Stimulated activated CD4-positive, alpha-beta T cell treated with anti-CD3 and anti-CD28 coated beads, Interleukin-4, amount 100 ng/mL, for 48 hours (primary cell): ENCODE measurements at places on chromosomes 1 and 21.

GRCh38 chr1:4494027-4494426, 160.4 kb upstream of the AJAP1 start:
- no peak for DNase-seq

DNA sequence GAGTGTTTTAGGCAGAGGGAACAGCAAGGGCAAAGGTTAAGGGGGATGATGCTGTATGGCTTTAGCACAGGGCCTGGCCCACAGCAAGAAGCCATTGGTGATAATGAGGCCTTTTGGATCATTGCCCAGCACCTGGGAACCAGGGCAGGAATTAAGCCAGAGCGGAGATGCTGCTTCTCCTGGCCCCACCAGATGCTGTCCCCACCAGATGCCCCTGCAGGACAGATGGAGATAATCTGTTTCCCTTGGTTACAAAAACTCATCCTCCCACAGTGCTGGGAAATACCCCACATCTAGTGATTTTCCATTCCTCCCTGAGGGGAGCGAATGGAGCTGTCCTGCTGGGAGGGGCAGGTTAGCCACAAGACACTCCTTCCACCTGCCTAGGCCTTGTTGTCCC, 18.8 kb downstream of the OPRD1 start:
- no peak for DNase-seq

DNA sequence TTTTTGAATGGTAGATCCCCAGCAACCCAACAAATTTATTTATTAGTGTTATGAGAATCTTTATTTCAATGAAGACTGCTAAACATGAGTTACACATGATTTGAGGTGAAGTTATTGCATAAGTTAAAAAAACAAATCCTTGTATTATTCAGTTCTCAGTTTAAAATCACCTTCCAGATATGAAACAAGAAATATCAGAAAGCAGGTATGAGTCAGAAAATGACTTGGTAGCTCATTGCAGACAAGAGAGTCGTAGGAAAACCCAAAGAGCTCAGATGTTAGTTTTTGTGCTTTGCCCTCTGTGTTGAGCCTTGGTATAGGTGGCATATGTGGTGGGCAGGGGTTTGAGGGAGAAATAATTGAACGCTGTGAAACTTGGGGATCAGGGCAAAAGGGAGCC, 339.4 kb downstream of the BRINP3 start:
- DNase-seq, result no peak

DNA sequence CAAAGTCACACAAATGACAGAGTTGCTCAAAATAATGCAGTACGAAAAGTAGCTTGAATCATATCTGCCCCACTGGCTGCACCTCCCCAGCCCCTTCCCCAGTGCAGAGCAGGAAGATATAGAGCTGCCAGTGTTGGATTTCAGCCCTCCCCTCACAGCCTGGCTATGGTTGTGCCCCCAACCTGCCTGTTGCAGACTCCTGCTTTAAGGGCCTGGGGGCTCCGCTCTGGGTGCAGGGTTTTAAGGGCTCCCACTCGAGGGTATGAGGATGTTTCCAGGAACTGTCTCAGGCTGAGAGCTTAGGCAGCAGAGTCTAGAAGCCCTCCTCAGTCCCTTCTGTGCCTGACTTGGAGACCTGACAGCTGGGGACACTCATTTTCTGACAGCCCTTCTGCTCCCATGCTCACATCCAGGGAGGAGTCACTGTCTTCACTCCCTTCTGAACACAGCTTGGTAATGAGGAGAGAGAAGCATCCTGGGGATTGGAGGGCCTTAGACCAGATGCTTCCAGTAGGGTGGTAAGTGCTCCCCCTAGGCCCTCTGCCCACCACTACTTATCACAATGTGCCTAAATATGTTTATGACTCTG, 4.6 kb downstream of the S100A9 start:
- DNase-seq, result no peak

DNA sequence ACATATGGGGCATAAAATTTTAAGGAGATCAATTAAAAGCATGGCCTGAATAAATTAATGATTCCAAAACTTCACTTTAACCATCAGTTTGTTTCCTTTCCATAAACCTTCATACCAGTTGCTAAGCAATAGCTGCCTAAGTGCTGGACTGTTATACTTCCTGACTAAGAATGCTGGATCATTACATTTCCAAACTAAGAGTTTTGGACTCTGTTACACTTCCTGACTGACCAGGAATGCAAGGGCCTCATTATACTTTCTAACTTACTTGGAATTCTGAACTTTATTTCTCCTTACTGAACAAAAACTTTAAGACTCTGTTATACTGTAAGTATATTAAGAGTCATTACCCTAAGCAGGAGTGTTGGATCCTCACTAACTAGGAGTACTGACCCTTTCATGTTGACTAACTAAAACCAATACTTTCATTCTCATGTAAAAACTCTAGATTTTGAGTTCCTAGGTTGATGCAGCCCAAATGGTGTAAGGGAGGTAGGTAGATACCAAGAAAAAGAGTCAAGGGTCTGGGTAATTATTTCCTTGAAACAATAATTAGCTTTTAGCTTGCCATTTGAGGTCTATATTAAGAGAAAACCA, 118.2 kb downstream of the FAF1 start:
- DNase-seq, result no peak

- DNase-seq, result peak; percentile 34
Measured at GRCh38 chr1:36342426-36343185, 19.2 kb upstream of the EVA1B start.

GRCh38 chr21:45372732-45373355, 32.1 kb upstream of the COL18A1 start:
- DNase-seq, result no peak

GRCh38 chr1:48757363-48757762, 19.3 kb downstream of the BEND5 start:
- DNase-seq, result no peak

DNA sequence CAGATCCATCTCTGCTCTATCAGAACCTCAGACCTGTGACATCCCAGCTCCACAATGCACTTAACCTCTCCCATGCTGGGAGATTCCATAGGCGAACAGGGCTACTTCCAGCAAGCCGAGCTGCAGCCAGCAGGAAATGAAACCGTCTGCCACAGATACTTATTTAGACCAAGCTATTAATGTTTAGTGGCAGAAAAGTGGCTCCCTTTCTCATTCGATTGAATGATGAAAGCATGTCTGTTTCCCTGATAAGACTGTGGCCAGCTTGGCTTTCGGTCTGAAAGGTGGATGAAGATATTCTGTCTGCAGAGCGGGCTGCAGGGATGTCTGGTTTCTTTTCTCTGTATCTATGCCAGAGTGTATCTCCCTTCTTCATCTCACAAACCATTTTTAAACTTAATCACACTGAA, 146.4 kb downstream of the GREM2 start:
- DNase-seq, result no peak

GRCh38 chr1:23574265-23574754, 15.0 kb upstream of the ID3 start:
- DNase-seq, result no peak

DNA sequence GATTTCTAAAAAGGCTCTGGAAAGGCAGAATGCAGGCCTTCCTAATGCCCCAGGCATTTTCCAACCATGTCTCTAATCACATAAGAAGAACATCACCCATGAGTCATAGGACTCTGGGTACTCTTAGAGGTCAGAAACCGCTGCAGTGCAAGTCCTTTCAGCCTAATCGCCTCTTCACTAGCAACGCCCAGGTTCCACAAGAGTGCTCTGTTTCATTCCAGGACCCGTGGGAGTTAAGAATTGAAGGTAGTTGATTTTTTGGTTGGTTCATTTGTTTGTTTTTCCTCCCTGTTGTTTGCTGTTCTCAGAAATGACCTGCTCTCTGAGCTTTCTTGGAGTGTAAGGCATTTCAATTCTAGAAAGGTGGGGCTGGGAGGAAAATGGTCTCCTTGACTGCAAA, 123.2 kb downstream of the NR5A2 start:
- no peak for DNase-seq

GRCh38 chr21:15645830-15646229, 84.0 kb upstream of the USP25 start:
- DNase-seq, result no peak

GRCh38 chr1:8866173-8866791, 12.2 kb downstream of the ENO1 start:
- DNase-seq, result no peak

DNA sequence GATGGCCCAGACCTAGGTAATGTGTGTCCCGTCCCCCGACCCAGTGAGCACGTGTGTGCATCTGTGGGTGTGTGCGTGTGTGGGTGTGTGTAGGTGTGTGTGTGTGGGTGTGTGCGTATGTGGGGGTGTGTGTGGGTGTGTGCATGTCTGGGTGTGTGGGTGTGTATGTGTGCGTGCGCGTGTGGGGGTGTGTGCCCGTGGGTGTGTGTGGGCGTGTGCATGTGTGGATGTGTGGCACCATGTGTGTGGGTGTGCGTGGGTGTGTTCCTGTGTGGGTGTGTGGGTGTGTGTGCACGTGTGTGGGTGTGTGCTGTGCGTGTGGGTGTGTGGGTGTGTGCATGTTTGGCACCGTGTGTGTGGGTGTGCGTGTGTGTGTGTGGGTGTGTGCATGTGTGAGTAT, 309.5 kb downstream of the KIF26B start:
- no peak for DNase-seq

GRCh38 chr1:21641967-21642739, 27.0 kb downstream of the RAP1GAP start:
- no peak for DNase-seq

DNA sequence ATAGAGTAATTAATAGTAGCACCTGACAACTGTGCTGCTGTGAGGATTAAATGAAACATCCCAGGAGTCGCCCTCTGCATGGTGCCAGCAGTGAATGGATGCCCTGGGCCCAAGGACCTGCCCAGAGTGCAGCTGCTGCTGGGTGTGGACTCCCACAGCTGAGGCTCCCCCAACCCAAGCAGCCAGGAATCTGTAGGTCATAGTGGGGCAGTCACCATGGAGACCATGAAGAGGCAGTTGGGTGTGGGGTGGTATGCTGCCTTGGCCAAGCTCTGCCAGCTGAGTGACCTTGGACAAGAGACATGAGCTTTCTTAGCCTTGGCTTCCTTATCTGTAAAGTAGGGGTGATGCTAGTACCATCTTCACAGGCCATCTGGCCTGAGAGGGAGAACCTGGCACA, 9.4 kb downstream of the OLIG2 start:
- DNase-seq, result no peak

GRCh38 chr1:240258910-240259309, 167.2 kb downstream of the FMN2 start:
- no peak for DNase-seq

- DNase-seq, result no peak
Measured at GRCh38 chr1:192658255-192658654, 22.3 kb downstream of the RGS13 start.

DNA sequence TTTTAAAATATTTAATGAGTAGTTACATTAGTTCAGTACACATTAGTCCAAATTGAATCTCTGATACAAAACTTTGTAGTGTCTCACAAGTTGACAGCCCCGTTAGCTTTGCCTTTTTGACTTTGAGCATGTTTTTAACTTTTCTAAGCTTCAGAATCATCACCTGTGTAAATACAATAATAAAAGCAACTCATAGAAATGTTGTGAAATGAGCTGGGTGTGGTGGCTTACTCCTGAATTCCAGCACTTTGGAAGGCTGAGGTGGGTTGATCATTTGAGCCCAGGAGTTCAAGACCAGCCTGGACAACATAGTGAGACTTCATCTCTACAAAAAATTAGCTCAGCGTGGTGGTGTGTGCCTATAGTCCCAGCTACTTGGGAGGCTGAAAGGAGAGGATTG, 11.1 kb downstream of the RRP15 start:
- DNase-seq, result no peak

GRCh38 chr1:153293851-153294250, 18.9 kb downstream of the PGLYRP3 start:
- no peak for DNase-seq

- DNase-seq, result no peak
Measured at GRCh38 chr1:1847061-1847850, 43.6 kb downstream of the GNB1 start.

DNA sequence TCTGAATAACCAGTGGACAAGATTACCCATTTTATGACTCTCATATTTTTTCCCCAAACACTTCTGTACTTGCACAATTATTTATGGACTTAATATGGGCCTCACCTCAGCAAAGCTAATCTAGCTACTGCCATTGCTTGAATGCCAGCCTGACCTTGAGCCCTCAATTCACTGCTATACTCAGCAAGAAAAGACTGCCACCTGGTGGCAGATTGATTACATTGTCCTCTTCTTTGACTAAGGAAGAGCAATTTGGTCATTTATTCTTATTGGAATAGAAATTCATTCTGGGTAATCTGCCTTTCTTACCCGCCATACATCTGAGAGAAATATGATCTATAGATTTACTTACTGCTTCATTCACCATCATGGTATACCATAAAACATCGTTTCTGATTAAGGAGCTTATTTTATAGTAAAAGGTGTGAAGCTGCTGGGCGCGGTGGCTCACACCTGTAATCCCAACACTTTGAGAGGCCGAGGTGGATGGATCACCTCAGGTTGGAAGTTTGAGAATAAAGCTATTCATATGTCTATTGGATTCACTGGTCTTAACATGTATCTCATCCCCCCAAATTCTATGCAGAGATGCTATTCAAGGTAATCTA, 32.9 kb upstream of the DIPK1A start:
- DNase-seq, result peak; percentile 29

GRCh38 chr1:244969355-244970235, 105.3 kb upstream of the HNRNPU start:
- peak; percentile 24 for DNase-seq

DNA sequence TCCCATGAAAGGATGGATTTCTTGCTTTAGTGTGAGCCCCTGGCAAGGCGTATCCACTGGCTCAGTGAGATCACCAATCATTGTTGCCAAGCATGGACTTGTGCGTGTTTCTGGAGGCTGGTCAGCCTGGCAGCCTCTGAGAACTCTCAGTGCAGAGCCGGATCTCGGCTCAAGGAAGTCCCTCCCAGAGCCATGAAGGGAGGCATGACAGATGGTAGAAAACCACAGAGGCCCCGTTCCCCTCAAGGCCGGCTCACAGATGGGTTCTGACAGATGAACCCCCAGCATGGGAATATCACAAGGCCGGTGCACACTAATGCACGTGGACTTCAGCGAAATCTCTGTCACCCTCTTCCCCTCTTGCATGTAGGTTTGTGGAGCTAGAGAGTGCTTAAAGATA, 290.5 kb downstream of the AJAP1 start:
- DNase-seq, result no peak

- no peak for DNase-seq
Measured at GRCh38 chr1:243727503-243728203, 122.4 kb downstream of the AKT3 start.

- no peak for DNase-seq
Measured at GRCh38 chr21:35923971-35924370, 136.4 kb downstream of the SETD4 start.

DNA sequence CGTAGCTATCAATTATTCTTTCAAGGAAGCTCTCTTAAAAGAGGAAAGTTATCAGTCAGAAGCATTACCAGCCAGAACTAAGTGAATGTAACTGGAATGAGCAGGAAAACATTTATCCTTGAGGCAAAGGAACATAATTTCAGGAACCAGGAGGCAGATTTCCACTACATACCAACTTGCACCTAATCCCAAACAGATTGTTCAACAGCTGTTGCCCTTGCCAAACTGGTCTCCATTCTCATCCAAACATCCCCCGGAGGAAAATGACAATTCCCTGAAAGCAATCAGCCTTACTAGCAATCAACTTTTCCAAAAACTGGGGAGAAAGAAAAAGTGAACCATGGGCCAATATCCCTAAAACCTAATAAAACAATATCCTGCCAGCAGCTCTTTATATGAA, 35.0 kb downstream of the ENAH start:
- no peak for DNase-seq
